ENCODE measurements at places on chromosomes 6 and 20.

DNA sequence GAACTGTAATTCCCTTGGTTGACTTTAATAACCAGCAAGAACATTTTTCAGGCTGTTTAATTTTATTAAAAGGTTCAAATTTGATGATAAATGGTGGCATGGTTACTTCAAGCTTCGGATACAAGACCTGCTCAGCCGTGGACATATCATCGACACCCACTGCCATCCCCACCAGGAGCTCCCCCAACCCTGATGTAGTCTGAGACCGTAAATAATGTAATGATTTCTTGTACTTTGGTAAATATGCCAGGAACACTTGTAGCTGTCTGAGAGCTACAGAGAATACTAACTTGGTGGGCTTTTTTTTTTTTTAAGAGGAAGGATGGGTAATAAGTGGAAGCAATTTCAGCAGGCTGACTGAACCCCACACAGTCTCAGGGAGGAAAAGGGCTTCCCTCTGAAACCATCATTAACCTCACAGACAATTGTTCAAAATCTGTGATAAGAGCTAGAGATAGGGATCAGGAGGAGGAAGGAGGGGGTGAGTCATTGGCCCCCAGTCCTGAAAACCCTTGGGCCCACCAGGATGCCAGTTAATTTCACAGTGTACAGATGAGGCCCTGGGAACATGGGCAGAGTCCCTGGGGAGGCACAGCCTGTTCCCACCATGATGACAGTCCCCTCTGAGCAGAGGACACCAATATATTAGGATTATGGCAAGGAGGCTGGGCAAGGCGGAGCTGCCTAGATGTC lies 56.0 kb downstream of the APCDD1L start:
- no peak for DNase-seq

DNA sequence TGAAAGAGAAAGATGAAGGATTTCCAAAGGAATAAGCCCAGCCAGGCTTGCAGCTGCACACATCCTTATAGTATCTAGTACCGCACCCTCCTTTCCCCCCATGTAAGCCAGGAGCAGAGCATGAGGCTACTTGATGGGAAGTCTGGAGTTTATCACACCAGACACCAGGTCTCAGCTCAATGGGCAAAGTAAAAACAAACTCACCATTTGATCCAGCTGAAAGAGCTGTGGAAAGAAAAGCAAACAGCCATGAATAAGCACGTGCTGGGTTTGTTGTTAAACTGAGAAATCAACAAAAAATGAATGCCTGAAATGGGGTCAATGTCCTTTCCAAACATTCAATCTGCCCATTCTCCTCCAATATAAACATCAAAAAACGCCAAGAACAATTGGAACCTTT lies 50.6 kb upstream of the MAP7 start:
- no peak for DNase-seq

DNA sequence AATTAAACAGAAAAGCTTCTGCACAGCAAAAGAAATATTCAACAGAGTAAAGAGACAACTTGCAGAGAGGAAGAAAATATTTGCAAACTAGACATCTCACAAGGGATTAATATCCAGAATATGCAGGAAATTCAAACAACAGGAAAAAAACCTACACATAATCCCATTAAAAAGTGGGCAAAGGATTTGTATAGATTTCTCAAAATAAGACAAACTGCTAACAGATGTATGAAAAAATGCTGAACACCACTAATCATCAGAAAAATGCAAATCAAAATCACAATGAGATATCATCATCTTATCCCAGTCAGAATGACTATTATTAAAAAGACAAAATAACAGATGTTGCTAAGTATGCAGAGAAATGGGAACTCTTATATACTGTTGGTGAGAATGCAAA lies 129.6 kb downstream of the SYNDIG1 start:
- no peak for DNase-seq

- DNase-seq, result no peak
These were observed 60.6 kb downstream of the BTBD9 start for GRCh38 chr6:38579010-38579628.

DNA sequence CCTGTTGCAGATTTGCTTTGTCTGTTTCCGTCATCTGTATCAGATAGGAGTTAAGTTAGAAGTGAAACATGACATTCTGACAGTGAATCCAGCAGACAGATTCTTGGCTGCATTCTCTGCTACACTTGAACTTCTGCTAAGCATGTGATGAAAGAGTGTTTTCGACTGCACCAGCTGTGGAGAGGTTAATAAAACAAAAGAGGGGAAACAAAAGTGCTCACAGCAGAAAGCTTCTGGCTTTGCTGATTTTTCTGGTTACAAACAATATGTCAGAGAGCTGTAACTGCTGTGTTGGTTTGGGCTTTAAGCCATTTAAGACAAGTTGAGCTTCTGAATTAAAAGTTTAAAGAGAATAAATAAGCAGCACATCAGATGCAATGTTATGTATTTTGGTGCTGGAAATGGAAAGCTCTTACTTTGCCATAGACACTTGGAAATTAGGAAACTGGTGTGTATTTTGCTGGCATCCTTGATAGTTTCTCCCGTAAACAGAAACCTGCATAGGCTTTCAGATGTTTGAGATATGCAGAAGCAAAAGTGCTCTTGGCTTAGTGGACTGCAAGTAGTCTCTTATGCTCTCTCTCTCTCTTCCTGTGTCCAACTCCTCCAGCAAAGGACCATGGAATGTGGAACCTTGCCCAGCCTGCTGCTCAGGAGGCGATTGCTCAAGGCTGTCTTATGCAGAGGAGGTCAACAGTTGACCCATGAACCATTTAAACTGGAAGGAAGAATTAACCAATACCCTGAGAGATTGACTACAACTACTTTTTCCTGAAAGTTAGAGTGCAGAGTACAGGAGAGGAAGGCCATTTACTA lies 104.9 kb downstream of the RPS12 start:
- DNase-seq, result no peak

DNA sequence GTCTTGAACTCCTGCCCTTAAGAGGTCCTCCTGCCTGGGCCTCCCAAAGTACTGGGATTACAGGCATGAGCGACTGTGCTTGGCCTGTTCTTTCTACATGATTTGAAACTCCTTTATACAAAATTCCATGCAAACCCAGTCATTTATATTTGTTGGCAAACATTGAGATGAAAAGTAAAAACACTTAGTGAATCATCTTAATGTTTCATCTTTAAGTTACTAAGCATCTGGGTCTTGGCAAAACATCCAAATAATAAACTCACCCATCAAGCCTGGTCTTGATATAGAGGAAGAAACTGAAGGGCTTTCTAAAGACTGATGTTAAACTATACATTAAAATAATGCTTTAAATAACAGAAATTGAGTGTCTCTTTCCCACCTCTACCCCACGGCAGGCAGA lies 95.1 kb downstream of the FUT9 start:
- DNase-seq, result no peak

Measured in spleen (tissue), 13 donors.